Fibroblast of skin of right biceps (primary cell): ENCODE measurements at places on chromosomes 1 and 21.

GRCh38 chr1:15953791-15954241 is 22.1 kb downstream of the ZBTB17 start:
- DNase-seq = no peak

GRCh38 chr1:15701784-15702183 is 17.7 kb downstream of the PLEKHM2 start:
- no peak for DNase-seq

DNA sequence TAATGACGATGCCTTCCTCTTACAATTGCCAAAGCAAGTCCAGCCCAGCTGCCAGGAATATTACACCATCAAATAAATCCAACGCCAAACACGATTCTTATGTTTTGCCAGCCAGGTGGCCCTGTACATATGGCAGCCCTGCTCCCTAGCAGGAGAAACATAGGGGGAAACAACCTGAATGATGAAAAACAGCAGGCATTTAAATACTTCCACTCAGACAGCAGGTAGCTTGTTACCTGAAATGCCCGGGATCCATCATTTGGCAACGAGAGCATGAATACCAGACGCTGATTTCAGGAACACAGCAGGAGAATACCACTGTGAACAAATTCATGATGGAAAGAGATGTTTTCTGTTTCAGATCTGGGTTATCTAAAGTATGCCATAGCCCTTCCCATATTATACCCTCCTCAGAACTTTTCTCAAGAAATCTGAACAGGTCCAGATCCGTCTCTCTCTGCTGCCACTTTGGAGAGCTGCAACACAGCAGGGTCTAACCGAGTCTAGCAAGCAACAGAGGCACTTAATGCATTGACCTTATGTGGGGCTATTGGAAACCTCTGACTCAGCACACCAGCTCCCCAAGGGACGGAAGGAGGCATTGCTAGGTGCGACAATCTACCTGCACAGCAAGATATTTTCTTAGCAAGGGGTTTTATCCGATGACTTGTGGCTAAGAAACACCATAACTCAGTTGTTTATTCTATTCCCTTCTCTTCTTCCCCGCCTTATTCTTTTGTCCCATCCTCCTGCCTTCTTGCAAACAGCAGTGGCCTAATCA is 166.3 kb downstream of the BARHL2 start:
- DNase-seq = no peak

DNA sequence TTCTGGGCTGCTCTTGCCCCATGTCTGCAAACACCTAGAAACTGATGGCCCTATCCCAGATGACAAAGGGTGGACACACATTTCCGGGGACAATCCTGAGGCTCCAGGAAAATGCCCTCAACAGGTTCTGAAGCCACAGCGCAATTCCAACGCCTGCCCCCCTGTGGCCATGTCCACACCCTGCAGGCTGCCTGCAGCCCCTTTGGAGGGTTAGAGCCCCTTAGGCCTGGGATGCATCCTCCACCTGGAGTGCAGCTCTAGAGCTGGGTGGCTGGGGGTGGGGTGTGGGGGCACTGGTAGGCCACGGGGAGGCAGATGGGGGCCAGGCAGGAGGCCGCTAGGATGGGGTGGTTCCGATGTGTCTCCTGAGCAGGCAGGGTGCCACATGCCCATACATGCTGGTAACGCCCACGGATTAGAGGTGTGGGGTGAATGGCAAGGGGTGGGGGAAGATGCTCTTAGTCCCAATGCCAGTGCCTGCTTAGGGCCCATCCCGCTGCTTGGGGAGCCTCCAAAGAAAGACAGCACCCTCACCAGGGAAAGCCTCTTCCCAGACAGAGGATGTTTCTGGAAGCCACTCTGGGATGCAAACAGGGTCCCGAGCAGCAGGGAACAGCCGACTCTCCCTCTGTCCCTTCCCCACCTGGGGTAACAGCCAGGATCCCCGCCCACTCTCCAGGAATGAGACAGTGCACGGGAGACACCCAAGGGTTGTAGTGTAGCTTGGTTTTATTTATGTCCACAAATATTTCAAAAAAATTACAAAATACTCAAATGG is 34.0 kb downstream of the SLC45A1 start:
- DNase-seq = peak; percentile 36

DNA sequence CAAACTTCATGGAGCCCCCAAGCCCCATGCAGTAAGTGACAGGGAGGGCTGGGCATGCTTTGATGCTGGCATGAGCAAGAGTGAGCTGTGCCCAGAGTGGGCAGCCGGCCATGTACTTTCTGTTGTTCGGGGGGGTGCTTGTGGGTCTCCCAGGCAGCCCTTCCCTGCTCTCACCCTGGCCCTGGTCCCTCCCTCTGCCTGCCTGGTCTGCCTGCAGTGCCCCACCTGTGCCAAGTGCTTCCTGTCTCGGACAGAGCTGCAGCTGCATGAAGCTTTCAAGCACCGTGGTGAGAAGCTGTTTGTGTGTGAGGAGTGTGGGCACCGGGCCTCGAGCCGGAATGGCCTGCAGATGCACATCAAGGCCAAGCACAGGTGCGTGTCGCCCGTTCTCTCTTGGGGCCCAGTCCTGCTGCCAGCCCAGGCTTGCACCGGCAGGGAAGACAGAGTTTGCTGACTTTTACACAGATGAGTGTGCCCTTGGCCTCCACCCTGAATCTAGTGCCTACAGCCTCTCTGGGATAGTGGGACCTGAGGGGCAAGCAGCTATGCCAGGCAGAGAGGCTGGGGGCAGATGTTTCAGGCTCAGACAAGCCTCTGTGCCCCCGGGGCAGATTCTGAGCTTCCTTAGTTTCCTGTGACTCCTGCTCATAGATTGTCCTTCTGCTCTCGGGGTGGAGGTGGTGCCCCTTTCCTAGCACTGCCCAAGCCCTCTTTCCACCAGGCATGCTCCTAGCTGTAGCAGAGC is 7.6 kb downstream of the ZBTB48 start:
- DNase-seq = no peak

DNA sequence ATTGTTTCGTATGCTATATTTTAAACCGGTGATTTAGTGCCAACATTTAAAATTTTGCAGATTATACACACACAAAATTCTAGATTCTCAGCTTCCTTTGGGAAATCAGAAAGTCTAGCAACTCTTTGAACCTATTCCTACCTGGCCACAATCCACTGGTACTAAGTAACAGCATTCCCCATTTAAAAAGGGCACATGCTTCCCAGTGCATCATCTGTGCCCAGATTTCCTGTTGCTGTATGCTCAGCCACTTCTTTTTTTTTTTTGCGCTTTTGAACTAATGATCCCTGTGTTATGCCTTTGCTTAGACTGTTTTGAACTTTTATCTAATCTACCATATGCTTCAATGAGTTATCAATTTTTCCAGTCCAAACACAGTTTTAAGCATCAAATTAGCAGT is 548.4 kb downstream of the PLPP3 start:
- no peak for DNase-seq

DNA sequence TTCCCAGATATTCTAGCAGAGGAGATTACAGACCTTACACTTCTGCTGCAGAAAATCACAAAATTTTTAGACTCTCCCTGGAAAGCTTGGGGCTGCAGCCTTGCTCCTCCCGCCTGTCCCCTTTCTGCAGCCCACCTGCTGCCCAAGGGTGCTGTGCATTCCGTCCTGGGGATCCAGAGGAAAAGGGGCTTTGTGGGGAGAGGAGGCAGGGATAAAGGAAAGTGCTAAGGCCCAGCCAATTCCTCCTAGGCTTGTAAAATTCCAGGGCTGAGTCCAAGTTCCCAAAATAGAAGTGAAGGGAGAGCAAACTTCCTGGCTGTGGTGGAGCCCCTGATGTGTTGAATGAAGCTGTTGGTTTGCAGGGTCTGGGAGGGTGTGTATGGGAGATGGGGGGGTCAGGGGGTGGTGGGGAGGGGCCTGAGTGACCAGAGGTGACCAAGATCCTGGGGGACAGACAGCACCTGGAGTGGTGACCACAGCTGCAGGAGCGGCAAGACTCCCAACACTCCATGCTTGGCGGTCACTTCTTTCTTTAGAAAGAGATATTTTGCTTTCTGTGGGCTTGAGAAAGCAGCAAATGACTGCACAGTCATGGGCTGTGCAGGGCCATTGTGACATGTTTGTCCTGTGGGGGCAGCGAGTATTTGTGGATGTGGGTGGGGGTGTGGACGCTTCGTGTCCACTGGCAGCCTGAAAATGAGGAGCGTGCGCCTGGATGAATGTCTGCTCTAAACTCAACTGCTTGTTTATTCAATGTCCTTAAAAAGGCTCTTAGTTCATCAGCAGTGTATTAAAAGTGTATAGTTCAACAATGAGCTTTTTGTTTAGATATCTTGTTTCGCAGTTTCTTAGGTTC is 68.4 kb downstream of the TLR5 start:
- no peak for DNase-seq

- DNase-seq = peak; percentile 100
Observed at GRCh38 chr1:32703479-32704291, 1.1 kb upstream of the SYNC start.

DNA sequence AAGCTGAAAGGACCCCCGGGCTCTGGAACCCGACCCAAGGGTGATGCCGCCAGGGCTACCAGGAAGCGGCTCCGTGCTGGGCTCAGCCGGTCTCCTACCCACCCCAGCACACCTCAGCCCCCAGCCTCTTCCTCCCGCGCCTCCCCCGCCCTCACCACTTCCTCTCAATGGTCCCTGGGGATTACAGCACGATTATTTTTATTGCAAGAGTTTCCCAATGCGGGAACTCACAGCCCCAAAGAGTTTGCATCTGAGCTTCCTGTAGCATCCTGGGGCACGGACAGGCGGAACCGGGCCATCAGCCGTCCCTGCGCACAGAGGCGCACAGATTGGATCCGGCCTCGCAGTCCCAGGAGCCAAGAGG is 8.7 kb upstream of the SLX9 start:
- DNase-seq = peak; percentile 85

GRCh38 chr21:45766501-45766900 is 123.0 kb downstream of the PCBP3 start:
- DNase-seq = no peak
